Prostate gland (tissue), 2 donors: ENCODE measurements at places on chromosomes 16 and 17. TPM values are rescaled to one million over a fixed set of nuclear protein-coding genes. Genes with fewer than 3 reads are reported as not detected.

GRCh38 chr17:29613856-29614255, 8.9 kb downstream of the CORO6 start:
- no peak for DNase-seq
- no peaks in the 10 kb centered on the region for H3K36me3 ChIP-seq
- no peak overlapping the region for H3K27ac ChIP-seq
- peak overlapping the region; percentile 6 for H3K4me3 ChIP-seq

GRCh38 chr17:34797720-34798119, 163.5 kb downstream of the CCT6B start:
- peaks cover 3% of the 10 kb centered on the region for H3K27me3 ChIP-seq
- H3K36me3 ChIP-seq = no peaks in the 10 kb centered on the region
- no peak for DNase-seq

DNA sequence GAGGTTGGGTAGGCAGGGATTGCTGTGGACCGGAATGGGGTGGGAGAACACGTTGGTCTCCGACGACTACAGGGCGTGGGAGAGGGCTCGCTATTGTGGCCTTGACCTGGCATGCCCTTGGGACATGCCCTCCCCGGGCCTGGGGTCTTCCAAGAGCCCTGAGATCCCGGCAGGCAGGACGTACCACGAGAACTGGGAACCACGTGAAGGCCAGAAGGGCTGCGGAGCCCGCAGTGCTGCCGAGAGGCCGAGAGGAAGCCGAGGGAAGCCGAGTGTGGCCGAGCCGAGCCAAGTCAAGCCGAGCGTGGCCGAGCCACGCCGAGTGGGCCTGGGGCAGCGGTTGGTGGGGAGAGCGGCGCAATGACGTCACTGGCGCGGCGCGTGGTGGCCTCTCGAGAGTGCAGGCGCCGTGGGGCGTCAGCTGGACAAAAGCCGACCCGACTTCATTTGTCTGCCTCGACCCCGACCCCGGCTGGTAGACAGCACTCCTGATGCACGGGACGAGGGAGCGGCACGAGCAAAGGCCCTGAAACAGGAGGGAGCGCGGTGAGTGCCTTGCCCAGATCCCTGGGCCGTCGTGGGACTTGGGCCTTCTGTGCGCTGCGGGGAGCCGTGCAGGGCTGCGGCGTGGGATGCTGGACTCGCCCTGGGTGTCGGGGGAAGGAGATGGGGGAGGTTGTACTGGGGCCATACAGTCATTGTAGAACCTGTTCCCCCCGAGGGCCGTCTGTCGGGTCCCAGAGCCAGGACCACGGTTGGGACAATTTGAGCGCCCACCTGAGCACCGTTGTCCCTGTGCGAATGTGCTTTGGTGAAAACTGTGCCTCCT, 6.6 kb downstream of the SOCS1 start:
- H3K4me3 ChIP-seq = no peak overlapping the region
- no peak for DNase-seq
- H3K27me3 ChIP-seq = no peaks in the 10 kb centered on the region
- H3K36me3 ChIP-seq = no peaks in the 10 kb centered on the region

- no peaks in the 10 kb centered on the region for H3K27me3 ChIP-seq
- no peak overlapping the region for H3K27ac ChIP-seq
- no peak overlapping the region for H3K4me3 ChIP-seq
Measured at GRCh38 chr16:2297506-2297860, 29.6 kb upstream of the RNPS1 start.

DNA sequence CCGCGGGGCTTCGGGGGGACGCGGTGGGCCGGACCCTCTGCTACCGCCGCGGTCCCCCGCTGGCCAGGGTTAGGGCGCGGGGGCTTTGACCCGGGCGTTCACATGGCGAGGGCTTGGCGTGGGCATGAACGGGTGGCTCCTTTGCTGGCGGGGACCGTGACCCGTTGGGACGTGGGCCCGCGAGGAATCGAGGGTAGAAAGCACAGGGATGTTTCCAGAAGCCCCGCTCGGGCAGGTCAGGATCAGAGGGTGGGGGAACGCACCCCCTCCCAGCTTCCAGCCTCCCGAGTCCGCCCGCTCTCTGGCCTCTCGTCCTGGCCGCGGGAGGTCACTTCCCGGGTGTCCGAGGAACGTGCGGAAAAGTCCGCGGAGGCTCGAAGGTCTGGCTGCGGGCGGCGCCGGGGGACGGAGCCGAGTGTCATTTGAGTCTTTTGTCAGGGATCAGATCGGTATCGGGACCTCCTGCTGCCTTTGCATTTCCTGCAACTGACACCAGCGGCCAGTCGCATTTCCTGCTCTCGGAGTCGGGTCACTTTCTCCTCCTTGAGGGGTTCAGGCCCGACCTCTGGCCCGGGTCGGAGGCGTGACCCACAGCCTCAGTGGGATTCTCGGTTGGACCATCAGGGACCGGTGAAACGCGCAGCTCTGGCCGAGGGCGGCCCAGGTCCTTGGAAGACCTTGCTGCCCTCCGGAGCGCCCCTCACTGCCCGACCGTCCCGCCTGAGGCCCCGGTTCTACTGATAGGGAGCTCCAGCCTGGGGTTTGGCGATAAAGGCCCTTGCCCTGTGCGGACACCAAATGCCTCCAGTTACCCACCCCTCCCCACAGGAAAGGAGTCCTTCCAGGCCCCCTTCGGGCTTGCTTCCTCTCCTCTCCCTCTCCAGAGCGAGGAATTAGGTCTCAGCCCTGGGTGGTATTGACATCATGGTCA, 702 bp upstream of the WNT3 start:
- no peaks in the 10 kb centered on the region for H3K36me3 ChIP-seq
- H3K27ac ChIP-seq = no peak overlapping the region
- H3K4me3 ChIP-seq = no peak overlapping the region
- H3K4me1 ChIP-seq = peaks cover 5% of the 10 kb centered on the region

The SOX15 gene
- 6.3 TPM for total RNA-seq

GRCh38 chr16:534856-535445, 7.4 kb downstream of the CAPN15 start:
- H3K27me3 ChIP-seq = no peaks in the 10 kb centered on the region
- H3K4me1 ChIP-seq = peaks cover 5% of the 10 kb centered on the region
- DNase-seq = no peak
- no peaks in the 10 kb centered on the region for H3K36me3 ChIP-seq
- no peak overlapping the region for H3K4me3 ChIP-seq

The LHX1 gene
- not detected for total RNA-seq

GRCh38 chr17:49547566-49547965, 28.1 kb upstream of the NXPH3 start:
- peak overlapping the region; percentile 31 for H3K27ac ChIP-seq
- H3K4me3 ChIP-seq = no peak overlapping the region
- DNase-seq = no peak
- no peaks in the 10 kb centered on the region for H3K36me3 ChIP-seq

The ZNF205 gene
- total RNA-seq = 20.9 TPM

The ERN2 gene
- 2.9 TPM for total RNA-seq

DNA sequence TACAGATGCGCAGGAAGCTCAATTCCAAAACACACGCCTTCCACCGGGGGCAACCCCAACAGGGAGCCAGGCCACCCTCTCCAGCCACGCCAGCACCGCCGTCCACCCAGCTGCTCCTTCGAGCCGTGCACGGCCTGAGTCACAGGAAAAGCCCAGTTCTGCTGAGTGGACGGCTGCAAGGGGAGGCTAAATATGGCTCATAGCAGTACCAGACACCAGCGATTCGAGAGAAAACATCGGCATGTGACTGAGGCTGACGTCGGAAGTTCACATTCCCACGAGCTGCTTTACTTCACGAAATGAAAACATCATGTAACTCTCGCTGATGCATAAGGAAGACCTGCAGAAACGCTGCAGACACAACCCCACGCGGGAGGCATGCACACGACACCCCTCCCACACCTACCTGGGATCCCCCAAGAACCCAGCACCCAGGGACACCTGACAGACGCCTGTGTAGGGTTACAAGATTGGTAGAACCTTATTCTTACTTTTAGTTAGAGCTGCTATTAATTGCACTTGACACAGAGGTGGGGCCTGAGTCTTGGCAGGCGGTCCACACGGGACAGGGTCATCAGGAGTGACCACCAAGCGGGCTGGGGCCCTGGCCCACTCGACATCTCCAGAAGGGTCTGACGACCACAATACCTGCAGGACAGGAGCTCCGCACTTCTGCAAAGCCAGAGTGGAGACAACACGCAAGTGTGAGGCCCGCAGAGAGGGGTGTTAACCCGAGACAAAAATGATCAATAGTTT, 116.8 kb downstream of the ANKRD11 start:
- no peak for DNase-seq
- H3K4me1 ChIP-seq = no peaks in the 10 kb centered on the region
- H3K4me3 ChIP-seq = no peak overlapping the region

DNA sequence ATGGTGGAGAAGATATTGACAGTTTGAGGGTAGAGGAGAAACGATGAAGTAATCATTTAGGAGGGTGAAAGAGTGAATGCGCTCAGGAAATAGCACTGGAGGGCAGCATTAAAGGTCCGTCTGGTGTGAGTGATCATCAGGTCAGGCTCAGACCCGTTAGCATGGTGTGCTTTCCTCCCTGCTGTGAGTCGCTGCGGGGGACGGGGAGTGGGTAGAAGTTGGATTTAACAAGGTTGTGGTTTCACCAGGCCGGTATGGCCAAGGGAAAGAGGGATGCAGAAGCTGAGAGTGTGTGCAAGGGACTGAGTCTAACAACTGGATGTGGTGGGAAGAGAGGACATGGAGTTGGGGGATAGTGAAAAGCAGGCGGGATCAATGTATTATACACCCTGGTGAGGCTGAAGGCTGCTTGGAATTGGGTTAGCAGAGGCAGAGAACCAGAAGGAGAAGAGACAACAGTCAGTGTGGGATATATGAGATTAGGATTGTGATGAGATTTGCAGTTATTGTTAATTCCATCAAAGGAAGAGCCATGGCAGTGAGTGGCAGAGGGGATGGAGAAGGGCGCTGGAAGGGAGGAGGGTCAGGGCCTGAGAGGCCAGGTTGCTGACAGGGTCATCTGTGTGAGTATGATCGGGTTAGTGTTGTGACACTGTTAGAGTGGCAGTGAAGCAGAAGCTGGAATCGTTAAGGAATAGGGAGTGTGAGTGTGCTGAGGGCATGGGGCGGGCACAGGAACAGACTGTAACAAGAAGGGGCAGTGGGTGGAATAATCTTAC, 59.0 kb upstream of the TBX2 start:
- H3K27me3 ChIP-seq = no peaks in the 10 kb centered on the region
- H3K27ac ChIP-seq = no peak overlapping the region
- peaks cover 10% of the 10 kb centered on the region for H3K4me1 ChIP-seq
- DNase-seq = no peak
- no peak overlapping the region for H3K4me3 ChIP-seq

The SP6 gene
- total RNA-seq = 1.4 TPM

The DHX8 gene
- total RNA-seq = 35.7 TPM

GRCh38 chr16:68072038-68072695, 13.0 kb upstream of the NFATC3 start:
- peaks cover 8% of the 10 kb centered on the region for H3K4me1 ChIP-seq
- peak; percentile 77 for DNase-seq
- H3K4me3 ChIP-seq = no peak overlapping the region
- no peak overlapping the region for H3K27ac ChIP-seq
- no peaks in the 10 kb centered on the region for H3K27me3 ChIP-seq

GRCh38 chr17:76196675-76197074, 43.6 kb downstream of the RNF157 start:
- no peaks in the 10 kb centered on the region for H3K27me3 ChIP-seq
- DNase-seq = peak; percentile 88
- H3K4me3 ChIP-seq = no peak overlapping the region
- peaks cover 15% of the 10 kb centered on the region for H3K4me1 ChIP-seq
- H3K36me3 ChIP-seq = no peaks in the 10 kb centered on the region

The CNGB1 gene
- total RNA-seq = 0.34 TPM

The RAB26 gene
- total RNA-seq = 1.8 TPM

- no peak for DNase-seq
- H3K27me3 ChIP-seq = no peaks in the 10 kb centered on the region
- peaks cover 37% of the 10 kb centered on the region for H3K4me1 ChIP-seq
- H3K27ac ChIP-seq = peak overlapping the region; percentile 84
Measured at GRCh38 chr17:1996800-1997288, 28.3 kb downstream of the RTN4RL1 start.

DNA sequence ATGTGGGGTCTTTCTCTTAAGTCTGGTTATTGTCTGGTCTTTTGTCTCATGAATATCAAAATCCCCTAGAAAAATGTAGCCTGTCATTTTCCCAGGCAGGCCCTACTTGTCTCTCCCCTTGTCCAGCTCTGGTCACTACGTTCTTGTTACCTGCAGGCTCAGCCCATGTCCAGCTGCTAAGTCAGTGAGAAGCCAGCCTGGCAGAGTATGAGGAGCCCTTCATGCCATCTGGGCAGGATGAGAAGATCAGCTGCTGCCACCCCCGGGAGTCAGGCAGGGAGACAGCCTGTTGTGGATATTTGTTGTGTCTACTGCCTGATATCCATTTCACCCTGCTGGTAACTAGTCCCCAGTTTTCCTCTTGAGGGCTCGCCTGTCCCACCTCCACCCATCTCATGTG, 88.9 kb downstream of the ASIC2 start:
- H3K4me1 ChIP-seq = no peaks in the 10 kb centered on the region
- H3K4me3 ChIP-seq = no peak overlapping the region
- no peak for DNase-seq
- H3K36me3 ChIP-seq = no peaks in the 10 kb centered on the region

The ZNF319 gene
- total RNA-seq = 12.9 TPM

DNA sequence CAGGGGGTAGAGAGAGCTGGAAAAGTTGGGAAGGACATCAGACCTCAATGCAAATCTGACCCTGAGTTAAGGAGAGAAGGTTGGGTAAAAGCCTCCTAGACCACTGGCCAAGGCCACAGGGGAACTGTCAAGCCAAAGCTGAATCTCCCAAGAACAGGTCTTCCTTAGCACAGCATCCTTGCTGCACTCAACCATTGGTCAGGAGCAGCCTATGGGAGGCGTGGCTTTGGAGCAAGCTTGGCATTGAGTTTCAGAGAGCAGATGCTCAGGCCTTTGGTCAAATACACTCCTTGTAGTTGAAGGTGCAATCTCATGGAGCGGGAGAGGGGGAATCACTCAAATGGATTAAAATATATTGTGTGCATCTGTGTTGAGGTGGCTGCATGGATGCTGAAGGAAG, 21.8 kb downstream of the SOX9 start:
- H3K4me3 ChIP-seq = no peak overlapping the region
- H3K4me1 ChIP-seq = no peaks in the 10 kb centered on the region
- DNase-seq = no peak

DNA sequence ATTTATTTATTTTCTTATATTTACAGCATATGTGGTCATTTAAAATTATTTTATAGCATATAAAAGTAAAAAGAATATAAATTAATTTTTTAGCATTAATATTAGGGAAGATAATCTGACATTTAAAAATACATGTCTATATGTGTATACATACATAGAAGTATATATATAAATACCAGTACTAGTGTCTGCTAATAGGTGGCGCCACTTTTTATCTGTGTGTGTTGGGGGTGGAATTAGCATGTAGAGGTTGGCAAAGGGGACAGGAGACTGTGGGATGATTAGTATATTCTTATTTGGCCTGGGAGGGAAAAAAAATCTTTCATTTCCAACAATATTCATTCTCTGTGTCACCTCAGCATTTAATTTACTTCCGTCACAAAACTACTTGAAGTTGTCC, 359.1 kb downstream of the WWOX start:
- H3K36me3 ChIP-seq = no peaks in the 10 kb centered on the region
- DNase-seq = no peak
